ENCODE measurements at places on chromosomes 11 and 22.

- DNase-seq = no peak
Measured at GRCh38 chr22:40434745-40435144, 64.4 kb downstream of the SGSM3 start.

DNA sequence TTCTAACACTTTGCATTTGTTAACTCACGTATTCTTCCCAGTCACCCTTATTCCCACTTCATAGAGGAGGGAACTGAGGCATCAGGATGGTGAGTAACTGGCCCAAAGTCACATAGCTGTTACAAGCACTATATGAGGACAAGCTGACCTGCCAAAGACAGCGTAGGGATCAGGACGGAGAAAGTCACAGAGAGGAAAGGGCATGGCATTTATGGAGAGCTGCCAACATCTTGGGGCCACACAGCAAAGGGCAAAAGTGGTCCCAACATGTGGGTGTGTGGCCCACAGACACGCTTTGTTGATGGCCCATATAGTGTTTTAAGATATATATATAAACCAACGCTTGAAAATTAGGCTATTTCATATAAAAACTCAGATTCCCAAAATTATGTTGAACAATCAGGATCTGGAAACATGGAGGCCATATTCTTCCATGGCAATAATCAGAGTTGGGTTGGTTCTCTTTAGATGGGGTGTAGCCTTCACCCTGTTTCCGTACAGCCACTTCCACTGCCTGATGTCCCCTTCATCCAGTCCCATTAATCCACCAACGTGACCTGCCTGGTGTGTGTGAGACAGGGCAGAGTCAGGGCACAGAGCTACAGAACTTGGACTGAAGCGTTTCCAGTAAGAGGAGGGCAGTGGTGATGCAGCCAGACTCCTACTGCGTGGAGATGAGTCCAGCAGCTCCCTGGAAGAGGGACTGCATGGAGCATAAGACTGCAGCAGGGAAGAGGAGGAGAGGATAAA is 39.9 kb upstream of the CD5 start:
- DNase-seq = no peak

GRCh38 chr11:86294026-86294425 is 8.0 kb upstream of the HIKESHI start:
- no peak for DNase-seq

- no peak for DNase-seq
Measured at GRCh38 chr11:67581469-67581868, 2.1 kb upstream of the GSTP1 start.

DNA sequence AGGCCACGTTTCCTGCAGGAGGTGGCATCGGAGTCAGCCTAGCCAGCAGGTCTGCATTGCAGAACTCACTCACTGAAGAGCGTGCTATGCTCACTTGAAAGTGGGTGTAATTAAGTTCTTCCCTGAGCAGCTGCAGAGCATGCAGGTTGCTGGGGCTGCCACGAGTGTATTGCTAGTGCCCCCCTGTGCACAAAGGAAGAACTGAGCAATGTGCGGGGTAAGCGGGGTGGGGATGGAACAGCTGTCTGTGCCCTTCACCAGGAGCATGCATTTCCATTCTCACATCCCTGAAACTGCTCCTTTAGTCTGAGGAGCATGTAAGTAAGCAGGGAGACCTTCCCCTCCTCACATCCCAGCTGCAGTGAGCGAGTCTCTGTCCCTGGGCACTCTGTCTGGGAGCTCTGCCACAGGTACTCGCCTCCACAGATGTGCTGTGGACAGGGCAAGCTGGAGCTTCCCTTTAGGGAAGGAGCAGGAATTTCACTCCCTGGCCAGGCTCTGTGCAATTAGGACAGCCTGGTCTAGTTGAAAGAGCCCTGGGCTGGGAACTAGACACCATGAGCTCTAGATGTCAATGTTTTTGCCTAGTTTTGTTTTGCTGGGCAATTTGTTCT is 1031.8 kb downstream of the NTM start:
- DNase-seq = no peak

DNA sequence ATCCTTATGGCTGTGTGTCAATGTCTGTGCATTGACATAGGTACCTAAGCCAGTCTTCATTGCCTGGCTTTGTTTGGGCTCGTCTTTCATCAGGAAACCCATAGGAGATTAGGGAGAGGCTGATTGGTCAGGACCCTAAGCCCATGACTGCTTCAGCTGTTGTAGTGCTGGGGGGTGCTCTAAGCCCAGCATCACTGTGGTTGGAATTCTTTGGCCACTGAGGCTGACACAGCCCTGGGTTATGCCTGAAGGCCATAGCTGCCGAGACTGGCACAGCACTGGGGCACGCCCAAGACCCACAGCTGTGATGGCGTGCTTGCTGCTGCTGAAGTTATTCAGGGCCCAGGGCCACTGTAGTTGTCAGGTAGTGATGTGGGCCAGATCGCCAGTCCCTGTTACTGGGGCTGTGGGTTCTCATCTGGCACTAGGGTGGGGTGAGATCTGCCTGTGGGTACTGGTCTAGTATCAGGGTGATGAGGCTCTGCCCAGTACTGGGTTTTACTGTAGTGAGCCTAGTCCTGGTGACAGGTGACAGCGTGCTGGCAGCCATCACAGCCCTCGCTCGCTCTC is 4.9 kb downstream of the USP18 start:
- no peak for DNase-seq

All from stimulated activated CD8-positive, alpha-beta memory T cell treated with anti-CD3 and anti-CD28 coated beads, Interleukin-15, amount 100 ng/mL, for 4 hours (primary cell).